ENCODE measurements at places on chromosomes 16 and 17.

DNA sequence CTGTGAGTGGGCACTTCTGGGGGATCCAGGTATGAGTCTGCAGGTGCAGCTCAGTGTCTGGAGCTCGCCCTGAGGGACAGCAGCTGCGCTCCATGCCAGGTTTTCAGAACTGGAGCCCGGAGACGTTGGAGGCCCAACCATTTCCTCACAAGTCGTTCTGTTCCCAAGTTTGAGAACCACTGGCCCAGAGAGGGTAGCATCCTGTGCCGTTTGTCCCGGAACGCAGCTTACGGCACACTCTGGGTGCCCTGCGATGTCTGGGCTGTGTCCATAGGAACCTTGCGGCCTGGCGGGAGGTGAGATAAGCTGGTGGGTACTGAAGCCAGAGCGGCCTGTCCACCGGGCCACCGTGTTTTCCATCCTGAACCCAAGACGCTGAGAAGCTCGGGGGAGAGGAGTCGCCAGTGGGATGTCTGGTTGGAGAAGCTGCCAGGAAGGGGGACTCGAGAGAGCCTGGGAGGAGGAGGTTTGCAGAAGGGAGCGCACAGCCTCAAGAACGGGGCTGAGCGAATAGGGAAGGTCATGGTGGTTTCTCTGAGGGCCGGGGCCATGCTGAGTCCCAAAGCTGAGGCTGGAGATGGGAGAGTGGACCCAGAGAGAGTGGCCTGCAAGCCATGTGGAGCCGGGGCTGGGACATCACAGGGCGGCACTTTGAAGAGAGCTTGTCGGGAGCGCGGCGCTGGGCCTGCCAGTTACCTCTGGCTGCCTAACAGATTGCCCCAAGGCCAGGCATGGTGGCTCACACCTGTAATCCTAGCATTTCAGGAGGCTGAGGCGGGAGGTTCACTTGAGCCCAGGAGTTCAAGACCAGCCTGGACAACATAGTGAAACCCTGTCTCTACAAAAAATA, 211.0 kb upstream of the GSE1 start:
- DNase-seq: no peak

DNA sequence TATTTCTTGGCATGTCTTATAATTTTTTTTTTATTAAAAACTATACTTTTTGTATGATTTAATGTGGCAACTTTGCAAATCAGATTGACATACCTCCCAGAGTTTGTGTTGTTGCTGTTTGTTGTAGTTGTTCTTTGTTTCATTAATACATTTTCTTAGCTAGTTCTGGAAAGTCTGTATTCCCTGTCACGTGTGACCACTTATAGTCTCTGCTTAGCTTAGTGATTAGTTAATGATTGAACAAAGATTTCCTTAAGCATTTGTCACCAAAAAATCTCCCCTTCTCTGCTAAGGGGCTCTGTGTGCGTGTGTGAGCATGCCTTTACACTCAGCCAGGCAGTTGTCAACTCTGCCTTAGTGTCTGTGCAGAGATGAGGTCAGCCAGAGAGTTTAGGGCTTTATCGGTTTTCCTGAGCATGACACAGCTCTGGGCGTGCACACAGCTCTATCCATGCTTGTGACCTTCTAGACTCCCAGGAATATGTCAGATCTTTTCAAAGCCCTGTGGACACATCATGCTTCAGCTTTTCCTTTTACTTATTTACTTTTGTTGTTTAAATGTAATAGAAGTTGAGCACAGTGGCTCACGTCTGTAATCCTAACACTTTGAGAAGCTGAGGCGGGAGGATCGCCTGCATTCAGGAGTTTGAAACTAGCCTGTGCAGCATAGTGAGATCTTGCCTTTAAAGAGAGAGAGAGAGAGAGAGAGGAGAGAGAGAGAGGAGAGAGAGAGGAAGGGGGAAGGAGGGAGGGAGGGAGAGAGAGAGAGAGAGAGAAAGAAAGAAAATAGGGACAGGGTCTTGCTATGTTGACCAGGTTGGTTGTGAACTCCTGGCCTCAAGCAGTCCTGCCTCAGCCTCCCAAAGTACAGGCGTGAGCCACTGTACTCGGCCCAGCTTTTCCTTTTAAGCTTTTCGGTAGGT, 21.9 kb downstream of the DNAI2 start:
- DNase-seq: no peak

- no peak for DNase-seq
Observed at GRCh38 chr17:8821446-8822105, 22.4 kb upstream of the MFSD6L start.

GRCh38 chr17:14072881-14073280, 3.6 kb downstream of the COX10 start:
- no peak for DNase-seq

DNA sequence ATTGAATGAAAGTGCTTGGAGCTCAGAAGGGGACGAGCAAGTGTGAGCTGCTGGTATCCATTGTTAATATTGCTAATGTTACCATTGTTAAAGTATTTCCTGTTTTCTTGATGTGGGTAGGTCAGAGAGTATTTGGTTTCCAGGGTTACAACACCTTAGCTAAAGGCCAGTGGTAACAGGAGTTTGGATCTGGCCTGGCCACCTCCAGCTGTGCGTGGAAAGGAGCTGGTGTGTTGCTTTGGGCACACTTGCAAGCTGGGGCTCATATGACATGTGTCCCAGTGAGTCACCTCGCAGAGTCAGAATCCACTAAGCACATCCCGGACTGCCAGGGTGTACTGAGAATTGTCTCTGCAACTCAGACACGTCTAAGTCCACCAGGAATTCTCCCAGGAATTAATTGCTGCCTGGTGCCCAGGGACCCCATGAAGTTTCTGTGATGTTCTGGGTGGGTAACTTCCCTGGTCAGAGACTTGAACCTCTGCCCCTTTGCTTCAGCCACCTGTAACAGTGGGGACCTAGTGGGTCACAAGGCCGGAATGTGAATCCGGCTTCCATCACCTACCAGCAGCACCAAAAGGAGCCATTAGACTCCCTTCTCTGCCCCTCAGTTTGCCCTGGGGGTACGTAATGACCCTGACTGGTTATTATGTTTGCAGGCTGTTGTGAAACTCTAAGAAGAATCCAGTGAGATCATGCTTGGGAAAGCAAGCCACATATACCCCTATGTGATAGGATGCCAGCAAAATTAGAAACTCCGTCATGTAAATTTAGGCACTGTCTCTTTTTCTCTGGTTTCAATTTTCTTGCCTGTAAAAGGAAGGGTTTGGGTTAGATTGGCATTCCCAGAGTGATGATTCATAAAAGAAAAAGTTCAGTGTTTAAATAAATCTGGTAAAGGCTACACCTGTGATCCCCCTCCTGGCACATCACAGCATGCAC, 12.8 kb downstream of the SLC6A2 start:
- DNase-seq: no peak

Data from activated T-cell treated with anti-CD3 and anti-CD28 coated beads, Interleukin-2, amount 50 U/mL, for 48 hours (primary cell).